SK-N-DZ (cell line): ENCODE measurements at places on chromosomes 7 and 10.
A peak's percentile ranks its signal among the peaks of the same experiment; 100 is the strongest.

GRCh38 chr7:116832692-116833091, 29.7 kb upstream of the CAPZA2 start:
- DNase-seq, result no peak

DNA sequence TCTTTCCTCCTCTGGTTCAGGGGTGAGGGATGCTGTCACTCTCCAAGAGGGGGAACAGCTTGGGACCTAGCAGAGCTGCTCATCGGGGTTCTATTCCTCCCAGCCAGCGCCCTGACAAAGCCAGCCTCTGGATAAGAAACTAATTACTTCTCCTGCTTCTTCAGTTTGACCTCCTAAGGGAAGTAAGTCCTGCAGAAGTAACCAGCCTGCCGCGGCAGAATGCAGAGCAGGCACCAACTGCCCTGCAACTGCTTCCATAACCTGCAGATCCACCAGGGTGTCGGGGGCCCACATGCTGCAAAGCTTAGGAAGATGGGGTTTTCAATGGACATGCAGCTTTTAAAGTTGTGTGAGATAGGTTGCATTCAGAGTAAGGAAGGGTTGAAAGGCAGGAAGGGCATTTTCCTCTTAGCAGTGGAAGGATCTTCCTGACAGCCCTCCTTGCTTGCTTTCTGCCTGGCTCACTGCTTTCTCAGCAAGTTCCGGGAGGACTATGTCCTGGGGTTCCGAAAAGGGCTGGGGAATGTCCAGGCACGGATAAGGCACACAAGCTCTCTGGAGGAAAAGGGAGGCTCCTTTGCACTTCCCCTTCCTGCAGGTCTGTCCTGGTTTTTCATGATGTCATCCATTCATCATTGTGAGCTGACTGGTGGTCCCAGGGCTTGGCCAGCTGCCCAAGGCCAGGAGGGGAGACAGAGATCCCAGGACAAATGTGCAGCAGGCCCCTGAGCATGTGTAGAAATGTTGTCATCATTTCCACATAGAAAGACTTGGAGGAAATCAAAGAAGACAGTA, 24.3 kb upstream of the CALU start:
- DNase-seq, result no peak

- peak; percentile 22 for DNase-seq
Observed at GRCh38 chr10:119415536-119416503, 126.7 kb downstream of the RGS10 start.

- no peak for DNase-seq
Observed at GRCh38 chr10:78687626-78688025, 381.1 kb upstream of the ZMIZ1 start.

DNA sequence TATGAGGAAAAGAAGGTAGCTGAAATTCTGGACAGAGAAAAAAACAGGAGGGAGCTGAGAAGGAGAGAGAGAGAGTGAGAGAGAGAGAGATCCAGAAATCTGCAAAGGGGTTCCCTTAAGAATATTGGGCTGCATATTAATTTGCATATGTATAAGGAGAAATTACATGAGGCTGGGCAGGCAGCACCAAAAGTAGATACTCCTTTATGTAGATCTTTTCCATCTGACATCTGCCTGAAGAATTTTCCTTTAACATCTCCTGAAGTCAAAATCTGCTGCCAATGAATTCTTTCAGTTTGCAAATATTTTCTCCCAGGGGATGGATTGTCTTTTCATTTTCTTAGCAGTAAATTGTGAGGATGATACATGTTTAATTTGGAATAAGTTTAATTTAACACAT, 1365.3 kb downstream of the GATA3 start:
- no peak for DNase-seq

DNA sequence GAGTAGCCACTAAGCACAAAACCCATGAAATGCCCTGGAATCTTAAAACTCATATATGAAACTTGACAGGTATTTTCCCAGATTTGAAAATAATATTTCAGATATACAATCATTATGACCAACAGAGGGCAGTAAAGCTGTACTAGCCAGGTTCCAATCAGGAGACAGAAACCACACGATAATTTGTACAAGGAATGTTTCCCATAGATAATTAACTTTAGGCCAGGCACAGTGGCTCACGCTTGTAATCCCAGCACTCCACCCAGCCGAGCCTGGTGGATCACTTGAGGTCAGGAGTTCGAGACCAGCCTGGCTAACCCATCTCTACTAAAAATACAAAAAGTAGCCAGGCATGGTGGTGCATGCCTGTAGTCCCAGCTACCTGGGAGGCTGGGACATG, 31.0 kb upstream of the NUB1 start:
- peak; percentile 55 for DNase-seq

- no peak for DNase-seq
Observed at GRCh38 chr10:125159932-125160855, at the start of gene CTBP2. TSS of gene CTBP2 (minus strand) at chr10:125160563.

DNA sequence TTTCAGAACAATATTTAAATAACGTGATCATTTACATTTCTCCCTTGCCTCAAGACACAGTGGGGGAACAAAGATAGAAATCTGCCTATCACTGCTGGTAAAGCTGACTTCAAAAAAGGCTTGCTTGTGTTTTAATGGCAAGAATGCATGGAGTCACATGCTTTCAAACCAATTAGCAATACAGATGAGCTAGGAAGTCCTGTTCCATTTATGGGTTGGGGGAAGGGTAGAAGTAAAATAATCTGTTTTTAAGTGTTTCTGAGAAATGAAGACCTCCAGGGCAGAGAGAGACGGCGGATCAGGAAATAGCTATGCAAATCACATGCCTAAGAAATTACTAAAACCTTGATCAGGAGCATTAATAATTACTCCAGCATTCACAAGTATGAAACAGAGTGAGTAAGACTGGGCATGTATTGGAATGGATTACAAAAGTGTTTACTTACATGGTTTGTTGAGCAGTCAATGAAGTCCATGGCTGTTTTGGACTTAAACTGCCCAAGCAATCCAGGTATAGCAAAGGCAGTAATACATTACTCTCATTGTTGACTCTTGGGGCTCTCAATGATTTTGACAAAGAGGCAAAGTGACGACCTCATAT, 142.0 kb downstream of the ARID5B start:
- DNase-seq, result no peak

DNA sequence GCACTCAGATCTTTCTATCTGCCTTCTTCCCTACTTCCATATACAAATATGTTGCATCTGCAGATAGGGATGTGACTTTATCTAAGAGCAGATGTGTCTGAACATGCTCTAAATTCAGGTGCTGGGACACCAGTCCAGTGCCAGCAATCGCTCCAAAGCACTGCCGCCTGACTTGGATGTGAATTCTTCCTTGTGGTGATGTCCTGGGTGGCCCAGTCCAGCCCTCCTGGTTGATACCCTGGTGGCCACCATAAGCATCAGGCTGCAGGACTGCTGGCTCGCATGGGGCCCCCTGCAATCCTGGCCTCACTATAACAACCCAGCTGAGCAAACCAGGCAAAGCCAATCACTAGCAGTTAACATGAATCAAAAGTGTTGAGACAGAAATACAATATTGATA, 149.2 kb upstream of the PDE1C start:
- no peak for DNase-seq

GRCh38 chr7:40845943-40846342, 711.1 kb downstream of the SUGCT start:
- no peak for DNase-seq

- no peak for DNase-seq
Observed at GRCh38 chr7:153385502-153385901, 626.0 kb downstream of the ACTR3B start.

DNA sequence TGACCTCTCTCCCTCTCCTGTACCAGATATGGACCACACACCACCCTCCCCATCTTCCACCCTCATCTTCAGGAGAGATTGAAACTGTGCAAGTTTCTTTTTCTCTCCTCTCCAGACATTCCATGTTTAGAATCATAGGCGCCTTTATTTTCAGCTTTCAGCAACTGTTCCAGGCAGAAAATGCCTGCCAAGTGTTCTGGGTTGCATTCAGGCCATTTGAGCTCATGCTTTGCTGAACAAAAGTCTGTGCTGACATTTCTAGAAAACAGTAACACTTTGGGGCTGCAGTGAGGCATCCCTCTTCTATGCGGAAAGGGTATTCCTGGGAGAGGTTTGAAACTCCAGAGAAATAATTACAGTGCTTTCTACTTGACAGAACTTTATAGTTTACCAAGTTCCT, 361.7 kb downstream of the GPAM start:
- DNase-seq, result no peak

- no peak for DNase-seq
Observed at GRCh38 chr7:132486274-132486610, 90.0 kb downstream of the PLXNA4 start.

- no peak for DNase-seq
Observed at GRCh38 chr7:10707519-10707918, 266.2 kb upstream of the PHF14 start.

DNA sequence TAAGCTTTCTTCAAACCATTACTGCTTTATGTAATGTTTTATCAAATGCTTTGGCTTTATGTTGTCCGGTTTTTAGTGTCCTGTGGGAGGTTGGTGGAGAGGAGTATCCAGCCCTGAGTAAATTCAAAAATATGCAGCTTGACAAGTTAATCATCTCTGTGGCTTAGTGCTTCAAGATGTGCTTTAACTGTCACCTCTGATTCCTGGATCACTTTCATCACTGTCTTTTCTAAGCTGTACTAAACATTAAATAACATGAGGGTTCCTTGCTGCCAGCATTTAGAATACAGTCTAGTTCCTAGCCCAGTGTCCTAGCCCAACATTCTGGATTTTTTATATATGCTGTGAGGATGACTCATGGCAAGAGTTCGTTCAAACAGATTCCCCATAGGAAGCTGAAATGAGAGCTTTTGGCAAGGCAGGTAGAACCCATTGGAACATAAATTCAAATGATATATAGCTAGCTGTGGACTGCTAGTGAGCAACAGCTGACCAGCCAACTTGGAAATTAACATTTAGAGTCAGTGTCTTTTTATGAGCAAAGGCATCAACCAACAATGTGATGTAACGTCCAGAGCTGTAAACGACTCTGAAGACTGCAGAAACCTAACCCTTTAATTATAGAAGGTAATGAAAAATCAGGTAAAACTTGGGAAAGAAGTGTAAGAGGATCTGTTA, 80.6 kb upstream of the OIT3 start:
- no peak for DNase-seq

- DNase-seq, result no peak
Observed at GRCh38 chr10:105908701-105909100, 1255.8 kb downstream of the SORCS1 start.

DNA sequence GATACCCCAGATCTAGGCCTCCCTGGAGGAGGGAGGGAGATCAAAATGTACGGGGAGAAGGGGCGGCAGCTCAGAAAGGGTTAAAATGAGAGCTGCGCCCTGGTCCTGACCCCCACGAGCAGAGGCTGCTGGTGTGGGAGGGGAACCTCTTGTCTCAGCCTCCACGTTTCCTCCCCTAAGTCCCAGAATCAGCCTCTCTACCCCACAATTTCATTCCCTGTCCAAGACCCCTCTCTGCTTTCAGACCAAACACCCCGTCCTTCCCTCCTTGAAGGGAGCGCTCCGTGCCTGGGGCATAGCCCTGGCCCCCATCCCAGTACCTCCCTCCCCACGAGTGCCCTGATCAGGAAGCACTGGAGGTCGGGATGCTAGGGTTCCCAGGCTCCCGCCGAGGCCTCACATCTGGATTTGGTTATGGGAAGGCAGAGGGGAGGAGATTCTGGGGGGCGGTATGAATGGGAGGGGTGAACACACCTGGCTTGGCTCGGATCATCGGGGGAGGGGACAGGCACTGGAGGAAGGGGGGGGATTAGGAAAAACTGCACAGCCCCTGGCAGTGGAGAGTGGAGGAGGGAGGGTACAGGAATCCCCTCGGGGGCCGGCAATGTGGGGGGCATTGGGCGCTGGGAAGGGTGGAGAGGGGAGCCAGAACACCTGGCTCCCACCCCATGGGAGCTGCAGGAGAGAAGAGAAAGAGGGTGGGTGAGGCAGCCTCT, 2.7 kb downstream of the EPHB4 start:
- DNase-seq, result no peak

DNA sequence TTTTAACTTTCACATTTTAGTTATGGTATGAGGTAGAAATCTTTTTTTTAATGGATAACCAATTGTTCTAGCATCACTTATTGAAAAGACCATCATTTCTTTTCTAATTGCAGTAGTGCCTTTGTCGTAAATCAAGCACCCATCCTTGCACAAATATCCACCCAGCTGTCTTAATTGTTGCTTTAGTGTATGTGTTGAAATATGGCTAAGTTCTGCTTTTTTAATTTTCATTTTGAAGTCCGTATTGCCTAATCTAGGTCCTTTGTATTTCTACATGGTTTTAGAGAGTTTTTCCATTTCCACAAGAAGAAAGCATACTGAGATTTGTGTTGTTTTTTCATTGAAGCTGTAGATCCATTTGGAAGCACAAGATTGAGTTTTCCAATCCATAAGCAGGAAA, 259.6 kb upstream of the SEMA3E start:
- no peak for DNase-seq

GRCh38 chr7:107046491-107047259, 2.2 kb downstream of the PRKAR2B start:
- DNase-seq, result no peak

- DNase-seq, result no peak
Observed at GRCh38 chr7:28419716-28420115, 7.4 kb downstream of the CREB5 start.

GRCh38 chr10:24315211-24315610, 106.3 kb downstream of the KIAA1217 start:
- DNase-seq, result no peak

DNA sequence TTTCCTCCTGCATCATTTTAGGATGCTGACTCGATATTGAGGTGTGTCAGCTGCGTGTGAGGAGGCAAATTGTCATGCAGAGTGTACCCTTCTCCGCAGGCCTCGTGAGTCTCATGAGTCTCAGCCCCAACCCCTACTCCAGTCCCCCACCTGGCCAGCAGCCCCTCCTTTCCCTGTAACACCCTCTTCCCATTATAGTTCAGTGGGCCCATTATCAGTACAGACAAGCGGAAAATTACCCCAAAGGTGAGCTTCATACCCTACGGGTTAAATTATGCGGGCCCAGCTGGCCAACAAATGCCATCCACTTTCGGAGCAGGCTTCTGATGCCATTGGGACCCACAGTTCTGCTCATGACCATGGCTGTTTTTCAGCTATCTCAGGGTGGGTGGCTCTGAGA, 25.2 kb downstream of the SFTPD start:
- DNase-seq, result no peak

DNA sequence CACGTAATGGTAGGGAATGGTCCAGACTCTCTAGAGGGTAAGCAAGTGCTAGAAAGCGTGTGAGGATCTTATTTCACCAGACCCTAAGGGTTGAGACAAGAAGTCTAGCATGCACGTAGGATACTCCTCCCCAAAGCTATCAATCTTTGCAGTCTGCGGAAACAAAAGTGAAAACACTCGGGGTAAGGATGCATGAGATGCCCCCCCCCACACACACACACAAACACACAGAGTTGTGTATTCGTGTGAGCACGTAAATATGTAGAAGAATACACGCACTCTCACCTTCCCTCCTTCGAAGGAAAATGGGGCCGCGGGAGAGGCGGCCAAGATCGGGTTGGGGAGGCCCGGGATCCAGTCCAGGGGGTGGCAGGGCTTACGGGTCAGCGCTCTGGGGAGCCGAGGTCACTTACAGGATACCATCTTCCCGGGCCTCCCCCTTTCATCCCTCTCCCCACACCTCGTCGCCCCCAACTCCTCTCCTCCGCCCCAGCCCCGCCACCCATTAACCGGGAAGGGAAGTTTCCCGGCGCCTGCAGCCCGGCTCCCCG, 455 bp downstream of the CUL2 start:
- DNase-seq, result no peak
